ENCODE measurements at places on chromosomes 3 and 15.

DNA sequence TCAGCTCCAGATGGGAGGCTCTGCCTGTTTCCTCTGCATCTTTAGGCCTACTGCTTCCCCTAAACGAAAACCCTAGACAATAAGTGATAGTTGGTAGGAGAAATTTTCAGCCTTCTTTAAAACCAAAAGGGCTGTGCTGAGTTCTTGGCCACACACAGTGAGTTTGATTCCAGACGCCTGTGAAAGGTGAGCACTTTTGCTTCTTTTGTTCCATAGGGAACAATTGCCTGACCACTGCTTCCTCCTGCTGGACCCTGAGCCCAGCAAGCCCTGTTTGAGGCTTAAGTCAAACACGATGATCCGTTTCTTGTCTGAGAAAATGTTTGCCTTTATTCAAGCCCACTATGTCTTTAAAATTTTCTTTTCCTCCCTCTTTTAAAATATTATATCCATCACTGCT lies 493.9 kb downstream of the ZIC1 start:
- no peak for DNase-seq

- no peak for DNase-seq
Observed at GRCh38 chr15:75517233-75517632, 61.9 kb downstream of the PTPN9 start.

DNA sequence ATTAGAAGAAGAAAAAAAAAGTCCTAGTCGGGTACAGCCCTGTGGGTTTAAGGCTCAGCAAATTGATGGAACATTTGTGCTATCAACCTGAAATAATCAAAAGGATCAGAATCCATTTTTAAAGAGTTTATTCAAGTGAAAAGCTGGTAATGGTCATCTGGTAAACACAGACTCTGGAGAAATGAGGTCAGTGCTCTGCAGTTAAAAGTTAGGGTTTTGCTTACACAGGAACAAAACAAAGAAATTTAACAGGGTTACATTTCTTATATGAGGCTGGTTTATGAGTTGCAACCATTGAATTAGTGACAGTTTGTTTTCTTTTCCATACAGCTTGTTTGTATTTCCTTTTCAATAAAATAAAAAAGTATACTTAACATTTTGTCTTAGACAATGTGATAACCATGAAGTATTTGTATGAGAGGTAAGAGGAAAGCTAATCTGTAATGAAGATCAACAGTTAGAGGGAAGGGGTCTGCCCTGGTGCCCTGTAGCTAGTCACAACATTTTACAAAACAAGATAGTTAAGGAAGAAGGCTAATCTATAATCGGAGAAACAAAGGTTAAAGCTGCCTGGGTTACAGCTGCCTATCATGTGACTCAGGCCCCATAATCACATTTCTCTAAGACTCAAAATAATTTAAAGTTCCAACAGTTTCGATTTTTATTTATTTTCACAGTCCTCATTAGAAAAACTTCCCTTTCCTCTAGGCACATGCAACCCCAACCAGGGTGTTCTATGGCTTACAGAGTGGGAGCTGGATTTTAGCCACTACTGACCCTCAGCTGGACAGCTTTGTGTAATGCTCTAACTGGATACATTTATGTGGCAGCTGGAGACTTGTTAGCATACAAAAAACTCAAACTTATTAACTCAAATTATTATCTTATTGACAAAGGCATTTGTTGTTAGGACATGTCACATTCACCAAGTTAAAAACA lies 98.1 kb upstream of the ACP3 start:
- no peak for DNase-seq

DNA sequence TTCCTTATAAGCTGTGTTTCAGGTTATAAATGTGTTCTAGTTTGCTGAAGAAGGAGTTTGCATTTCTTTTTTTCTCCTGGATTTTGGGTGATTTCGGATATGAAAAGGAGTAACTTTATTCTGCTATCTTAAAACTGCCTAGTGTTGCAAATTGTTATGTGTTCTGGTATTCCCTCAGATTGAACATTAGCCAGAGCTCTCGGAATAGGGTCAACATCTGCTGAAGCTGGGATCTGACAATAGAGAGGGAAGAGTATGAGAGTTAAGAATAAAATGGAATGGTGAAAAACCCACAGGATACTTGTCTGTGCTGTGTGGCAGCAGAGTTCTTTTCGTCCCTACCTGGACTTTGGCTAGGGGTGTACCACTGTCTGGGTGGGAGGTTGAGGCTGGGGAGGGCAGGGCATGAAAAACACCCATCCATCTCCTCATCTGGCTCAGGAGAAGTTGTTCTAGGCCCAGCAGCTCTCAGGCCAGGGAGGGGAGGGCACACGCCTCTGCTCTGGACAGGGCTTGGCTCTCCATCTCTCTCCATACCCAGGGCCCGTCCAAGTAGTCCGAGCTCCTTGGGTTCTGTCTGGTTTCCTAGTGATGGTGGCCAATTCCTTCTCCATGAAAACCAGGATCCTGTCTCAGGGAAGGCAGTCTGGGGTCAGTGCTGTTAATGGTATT lies 13.2 kb downstream of the SPSB4 start:
- no peak for DNase-seq

- no peak for DNase-seq
Observed at GRCh38 chr3:123706871-123707270, 122.0 kb upstream of the HACD2 start.

- DNase-seq = peak; percentile 60
Observed at GRCh38 chr3:31288641-31289100, 244.1 kb upstream of the STT3B start.

- DNase-seq = no peak
Observed at GRCh38 chr3:12993517-12994356, 79.5 kb downstream of the IQSEC1 start.

- DNase-seq = no peak
Observed at GRCh38 chr15:40838756-40839155, 5.1 kb upstream of the SPINT1 start.

GRCh38 chr3:25349095-25349494 lies 79.0 kb upstream of the RARB start:
- DNase-seq = no peak

- DNase-seq = no peak
Observed at GRCh38 chr3:128390867-128391266, 75.8 kb downstream of the DNAJB8 start.

- DNase-seq = peak; percentile 70
Observed at GRCh38 chr15:76987896-76988860, 6.7 kb upstream of the PSTPIP1 start.

DNA sequence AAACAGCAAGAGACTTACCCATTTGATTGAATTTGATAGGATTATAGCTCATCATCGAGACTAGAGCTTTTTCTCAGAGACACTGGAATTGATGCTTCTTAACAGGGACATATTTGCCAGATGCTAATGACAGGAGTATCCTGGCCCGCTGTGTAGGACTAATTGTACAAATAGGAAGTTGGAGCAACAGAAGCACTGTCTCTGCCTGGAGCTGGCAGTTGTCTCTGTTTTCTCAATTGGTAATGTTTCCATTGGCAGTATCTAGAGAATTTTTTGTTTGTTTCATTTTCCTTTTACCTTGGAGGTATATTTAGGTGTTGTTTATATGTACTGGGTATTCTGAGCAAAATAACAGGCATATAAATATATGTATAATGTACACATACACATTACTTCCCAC lies 8.9 kb upstream of the PCOLCE2 start:
- no peak for DNase-seq

- no peak for DNase-seq
Observed at GRCh38 chr3:159828542-159828943, 160.1 kb upstream of the IL12A start.

- no peak for DNase-seq
Observed at GRCh38 chr15:39851500-39852092, 68.5 kb downstream of the GPR176 start.

GRCh38 chr15:100671858-100672543 lies 69.6 kb downstream of the ASB7 start:
- no peak for DNase-seq

DNA sequence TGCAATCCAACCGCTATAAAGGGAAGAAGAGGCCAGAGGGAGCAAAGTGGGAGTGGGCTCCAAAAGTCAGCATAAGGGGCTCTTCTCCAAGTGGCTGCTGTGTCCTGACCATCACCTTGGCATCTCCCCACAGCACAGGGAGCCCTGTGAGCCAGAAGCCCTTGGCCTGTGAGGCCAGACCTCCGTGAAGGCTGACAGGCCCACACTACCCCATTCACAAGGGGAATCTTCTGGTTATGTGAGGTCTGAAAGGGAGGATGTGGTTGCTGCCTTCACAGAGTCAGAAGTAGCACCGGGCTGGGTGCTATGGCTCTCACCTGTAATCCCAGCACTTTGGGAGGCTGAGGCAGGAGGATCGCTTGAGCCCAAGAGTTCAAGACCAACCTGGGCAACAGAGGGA lies 2.6 kb upstream of the ULK3 start:
- no peak for DNase-seq

GRCh38 chr15:73647259-73648013 lies 14.2 kb upstream of the NPTN start:
- no peak for DNase-seq

All from right atrium auricular region (tissue), 2 donors.